HCEC 1CT (cell line): ENCODE measurements at places on chromosomes 6 and 20.

- DNase-seq = no peak
Observed at GRCh38 chr6:1244941-1245340, 67.0 kb upstream of the FOXQ1 start.

DNA sequence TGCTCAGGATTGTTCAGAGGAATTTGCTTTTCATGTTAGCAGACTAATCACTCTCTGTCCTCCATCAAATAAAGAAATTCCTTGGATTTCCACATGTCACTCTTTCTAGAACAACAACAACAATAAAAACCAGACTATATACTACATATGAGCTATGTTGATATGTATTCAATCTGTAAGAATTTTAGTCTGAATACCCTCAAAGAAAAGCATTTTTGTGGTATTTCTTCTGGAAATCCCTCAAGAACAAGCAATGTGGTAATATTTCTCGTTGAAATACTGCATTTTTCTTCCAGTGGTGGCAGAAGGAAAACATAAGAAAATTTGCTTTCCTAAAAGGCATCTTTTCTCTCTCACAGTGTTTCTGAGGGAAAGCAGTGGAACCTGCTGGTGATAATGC lies 312.6 kb upstream of the RSPO3 start:
- DNase-seq = no peak

GRCh38 chr6:111737065-111737521 lies 131.4 kb upstream of the TRAF3IP2 start:
- peak; percentile 56 for DNase-seq

DNA sequence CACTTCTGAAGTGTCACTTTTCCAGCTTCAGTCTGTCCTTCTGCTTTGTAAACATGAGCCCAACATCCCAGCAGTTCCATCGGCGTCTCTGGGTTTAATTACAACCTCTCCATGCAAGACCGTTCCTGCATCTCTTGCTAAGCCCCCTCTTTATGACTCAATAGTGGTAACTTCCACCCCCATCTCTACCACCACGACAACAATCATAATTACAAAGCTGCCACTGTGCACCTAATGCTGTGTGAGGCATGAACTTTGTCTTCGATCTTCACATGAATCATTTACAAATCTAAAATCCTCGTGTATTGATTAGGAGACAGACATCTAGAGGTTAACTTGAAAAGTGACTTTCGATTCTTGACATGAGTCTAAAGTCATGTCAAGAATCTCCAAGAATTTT lies 4.9 kb upstream of the CCR6 start:
- DNase-seq = no peak

DNA sequence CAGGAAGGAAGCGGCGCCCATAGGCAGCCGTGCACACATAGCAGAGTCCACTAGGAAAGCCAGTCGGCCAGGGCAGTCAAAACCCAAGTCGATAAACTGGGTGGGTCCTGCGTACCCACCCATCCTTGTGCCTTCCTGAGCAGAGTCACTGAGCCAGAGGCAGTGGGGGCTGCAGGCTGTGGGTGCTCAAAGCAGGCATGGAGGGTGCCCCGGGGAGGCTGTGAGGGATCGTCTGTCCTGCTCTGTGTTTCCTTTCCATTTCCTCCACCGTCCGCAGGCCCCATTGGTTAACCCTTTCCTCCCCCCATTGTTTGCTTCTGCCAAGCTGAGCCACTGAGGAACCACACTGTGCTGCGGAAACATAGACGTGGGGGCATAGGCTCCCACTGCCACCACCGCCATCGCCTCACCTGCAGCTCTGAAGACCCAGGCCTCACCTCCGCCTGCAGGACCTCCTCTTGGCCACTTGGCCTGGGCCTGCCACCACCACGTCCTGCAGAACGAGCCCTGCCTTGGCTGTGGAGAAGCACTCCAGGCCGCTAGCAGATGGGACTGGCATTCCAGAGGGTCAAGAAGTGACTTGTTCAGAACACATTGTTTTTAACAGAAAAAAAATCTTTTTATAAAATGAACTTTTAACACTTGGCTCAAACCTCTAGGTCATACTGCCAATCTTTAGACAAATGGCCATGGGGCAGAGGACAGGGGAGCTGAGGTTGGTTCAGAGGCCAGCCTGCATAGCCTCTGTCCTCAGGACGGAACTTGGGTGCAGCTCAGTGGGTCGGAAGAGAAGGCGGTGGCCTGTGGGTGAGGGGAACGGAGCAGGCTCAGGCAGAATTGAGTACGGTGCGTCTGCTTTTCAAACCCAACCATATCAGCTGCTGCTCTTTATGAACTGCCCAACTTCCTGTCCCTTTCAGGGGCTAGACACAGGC lies 52.6 kb downstream of the TCP11 start:
- no peak for DNase-seq

- DNase-seq = no peak
Observed at GRCh38 chr20:50467174-50467573, 43.0 kb upstream of the PTPN1 start.

DNA sequence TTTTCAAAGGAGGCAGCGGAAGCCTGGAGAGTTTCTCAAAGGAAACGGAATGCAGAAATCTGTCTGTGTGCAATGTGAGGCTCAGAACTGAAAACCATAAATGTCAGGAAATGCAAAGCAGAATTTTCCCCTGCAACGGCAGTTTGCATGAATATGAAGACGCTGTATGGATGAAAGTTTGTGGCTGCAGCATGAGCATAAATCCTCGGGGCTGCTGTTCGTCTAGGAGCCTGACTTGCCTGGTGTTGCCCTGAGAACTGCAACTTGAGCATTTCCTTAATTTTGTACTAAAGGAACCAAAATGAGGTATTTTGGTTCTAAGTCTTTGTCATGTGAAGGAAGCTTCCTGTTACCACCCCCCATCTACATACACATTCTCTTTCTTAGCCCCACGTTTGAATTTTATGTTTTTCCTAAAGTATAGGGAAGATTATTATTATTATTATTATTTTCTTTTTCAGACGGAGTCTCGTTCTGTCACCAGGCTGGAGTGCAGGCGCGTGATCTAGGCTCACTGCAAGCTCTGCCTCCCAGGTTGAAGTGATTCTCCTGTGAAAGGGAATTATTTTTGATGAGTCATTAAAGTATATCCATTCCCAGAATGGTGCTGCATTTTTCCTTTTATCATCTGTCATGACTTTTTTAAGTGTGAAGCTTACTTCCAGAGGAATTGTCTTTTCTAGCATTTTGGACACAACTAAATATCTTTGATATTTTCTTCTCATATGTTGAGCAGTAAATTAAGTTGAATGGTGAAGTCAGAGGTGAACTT lies 33.1 kb downstream of the MTHFD1L start:
- no peak for DNase-seq

DNA sequence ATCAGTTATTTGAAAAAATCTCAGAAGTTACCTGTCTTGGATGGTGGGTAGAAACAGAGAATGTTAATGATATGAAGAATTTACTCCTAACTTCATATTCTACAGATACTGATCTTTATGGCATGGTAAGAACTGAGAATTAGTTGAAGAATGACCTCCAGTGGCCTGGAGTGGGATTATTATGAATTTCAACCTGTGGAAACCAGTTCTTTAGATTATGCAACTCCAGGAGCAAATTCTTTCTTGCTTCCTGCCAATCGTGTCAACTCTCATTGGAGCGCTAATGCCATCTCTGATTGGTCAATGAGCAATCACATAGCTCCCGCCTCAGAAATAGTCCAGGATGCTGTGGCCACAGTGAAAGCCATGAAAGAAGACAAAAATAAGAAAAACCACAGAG lies 40.6 kb downstream of the LYRM2 start:
- no peak for DNase-seq

DNA sequence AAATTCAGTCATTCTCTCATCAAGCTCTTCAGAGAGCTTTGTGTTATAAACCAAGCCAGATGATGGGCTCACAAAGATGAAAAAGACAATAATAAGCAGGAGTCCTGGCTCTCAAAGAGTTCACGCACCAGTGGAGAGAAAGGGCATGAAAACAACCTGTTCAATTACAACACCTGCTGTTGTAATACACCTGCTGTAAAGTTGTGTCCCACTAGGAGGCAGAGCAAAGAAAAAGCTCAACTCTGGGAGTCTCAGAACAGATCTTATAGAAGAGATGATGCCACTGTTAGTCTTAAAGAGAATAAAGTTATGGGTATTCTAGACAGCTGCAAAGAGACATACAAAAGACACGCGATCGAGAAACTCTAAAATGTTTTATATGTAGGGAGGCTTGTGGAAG lies 100.6 kb downstream of the DCDC2 start:
- DNase-seq = no peak

- DNase-seq = no peak
Observed at GRCh38 chr6:106425382-106425781, 64.9 kb downstream of the CRYBG1 start.

- no peak for DNase-seq
Observed at GRCh38 chr6:112156668-112157067, 69.3 kb downstream of the FAM229B start.

GRCh38 chr20:36277546-36277945 lies 28.6 kb upstream of the DLGAP4 start:
- DNase-seq = no peak

GRCh38 chr6:27130668-27131428 lies 116.7 kb upstream of the PRSS16 start:
- no peak for DNase-seq

- no peak for DNase-seq
Observed at GRCh38 chr20:21396599-21397340, 556 bp downstream of the NKX2-4 start.

DNA sequence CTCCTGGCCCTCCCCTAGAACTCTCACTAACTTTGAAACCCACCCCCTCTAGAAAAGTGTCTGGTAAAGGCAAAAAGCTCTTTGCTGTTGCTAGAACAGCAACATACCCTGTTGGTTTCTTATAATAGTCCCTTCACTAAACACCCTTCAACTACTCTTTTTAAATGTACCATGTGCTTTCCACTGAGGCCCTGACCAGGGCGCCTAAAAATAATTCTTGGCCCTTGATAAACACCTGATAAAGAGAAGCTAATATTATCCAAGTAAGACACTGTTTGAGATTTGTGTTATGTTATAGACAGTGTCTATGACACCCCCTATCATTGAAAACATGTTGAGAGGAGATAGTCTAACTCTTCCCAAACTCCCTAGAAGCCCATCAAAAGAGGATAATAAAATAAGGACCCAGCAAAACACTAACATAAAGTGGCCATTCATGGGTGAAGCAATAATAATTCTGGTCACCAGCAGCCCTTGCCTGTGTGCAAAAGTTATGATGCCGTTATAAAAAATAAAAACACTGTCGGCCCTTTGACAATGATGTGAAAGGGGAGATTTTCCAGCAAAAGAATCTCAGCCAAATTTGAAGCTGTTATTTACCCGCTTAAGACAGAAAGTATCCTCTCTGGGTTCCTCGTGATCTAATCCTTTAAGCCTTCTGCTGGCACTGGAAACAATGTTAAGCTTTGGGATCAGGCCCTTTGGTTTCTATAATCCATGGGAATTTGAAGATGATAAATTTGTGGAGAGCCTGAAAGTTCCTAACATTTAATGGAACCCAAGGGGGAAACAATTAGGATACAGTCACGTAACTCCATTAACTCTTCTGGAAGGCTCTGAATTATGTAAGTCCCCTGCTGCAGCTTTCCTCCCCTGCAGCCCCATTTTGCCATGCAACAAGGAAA lies 122.6 kb upstream of the PLCB4 start:
- DNase-seq = peak; percentile 58

DNA sequence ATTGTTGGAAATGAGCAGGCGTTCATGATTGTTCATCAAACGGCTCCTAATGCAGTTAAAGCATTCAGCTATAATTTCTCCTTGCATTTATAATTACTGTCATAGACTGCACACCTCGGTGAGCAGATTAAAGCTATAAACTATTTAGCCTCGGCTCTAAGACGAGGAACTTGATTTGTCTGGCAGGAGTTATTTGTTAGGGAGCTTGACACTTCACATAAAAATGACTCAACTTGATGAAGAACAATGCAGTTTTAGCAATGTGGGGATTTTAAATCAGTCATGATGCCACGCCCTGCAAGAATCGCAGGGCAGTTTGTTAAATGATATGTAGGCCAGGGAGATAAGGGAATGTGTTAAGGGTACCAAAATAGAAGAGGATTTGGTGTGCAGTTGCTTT lies 290.2 kb downstream of the TSHZ2 start:
- no peak for DNase-seq

DNA sequence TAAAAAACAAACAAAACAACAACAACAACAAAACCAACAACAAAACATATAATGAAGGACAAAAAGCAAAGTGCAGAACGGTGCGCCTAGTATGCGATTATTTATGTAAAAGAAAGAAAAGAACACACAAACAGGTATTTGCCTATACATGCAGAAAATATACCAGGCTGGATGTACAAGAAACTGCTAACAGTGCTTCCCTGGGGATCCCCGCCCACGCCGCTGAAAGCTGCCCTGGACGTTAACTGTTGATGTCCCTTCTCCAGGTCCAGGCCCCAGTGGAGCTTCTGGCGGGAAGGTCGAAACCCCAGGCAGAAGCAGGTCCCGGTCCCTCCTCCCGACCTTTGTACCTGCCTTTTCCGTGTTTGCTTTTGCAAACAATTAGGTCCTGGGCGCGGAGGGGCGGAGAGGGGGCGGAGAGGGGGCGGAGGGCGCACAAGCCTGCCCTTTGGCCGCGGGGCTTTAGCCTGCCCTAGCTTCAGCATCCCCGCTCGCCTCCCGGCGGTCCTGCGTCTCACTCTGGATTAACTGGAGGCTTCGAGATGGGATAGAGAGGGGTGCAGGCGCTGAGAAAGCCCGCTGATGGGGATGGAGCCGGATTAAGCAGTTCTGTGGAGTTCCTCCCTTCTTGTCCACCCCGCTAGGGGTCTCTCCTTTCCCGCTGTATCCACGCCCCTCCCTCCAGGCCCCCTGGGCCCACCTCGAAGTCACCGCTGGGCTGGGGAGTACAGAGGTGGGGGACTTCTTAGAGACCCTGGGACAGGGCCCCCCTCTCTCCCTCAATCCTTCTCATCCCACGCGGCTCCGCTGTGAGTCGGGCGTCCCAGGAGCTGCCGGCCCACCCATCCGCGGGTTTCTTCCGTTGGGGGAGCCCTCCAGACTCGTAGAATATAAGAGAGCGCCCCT lies 8.2 kb upstream of the AHCY start:
- no peak for DNase-seq

GRCh38 chr20:25195962-25196785 lies 662 bp downstream of the ENTPD6 start:
- DNase-seq = no peak

DNA sequence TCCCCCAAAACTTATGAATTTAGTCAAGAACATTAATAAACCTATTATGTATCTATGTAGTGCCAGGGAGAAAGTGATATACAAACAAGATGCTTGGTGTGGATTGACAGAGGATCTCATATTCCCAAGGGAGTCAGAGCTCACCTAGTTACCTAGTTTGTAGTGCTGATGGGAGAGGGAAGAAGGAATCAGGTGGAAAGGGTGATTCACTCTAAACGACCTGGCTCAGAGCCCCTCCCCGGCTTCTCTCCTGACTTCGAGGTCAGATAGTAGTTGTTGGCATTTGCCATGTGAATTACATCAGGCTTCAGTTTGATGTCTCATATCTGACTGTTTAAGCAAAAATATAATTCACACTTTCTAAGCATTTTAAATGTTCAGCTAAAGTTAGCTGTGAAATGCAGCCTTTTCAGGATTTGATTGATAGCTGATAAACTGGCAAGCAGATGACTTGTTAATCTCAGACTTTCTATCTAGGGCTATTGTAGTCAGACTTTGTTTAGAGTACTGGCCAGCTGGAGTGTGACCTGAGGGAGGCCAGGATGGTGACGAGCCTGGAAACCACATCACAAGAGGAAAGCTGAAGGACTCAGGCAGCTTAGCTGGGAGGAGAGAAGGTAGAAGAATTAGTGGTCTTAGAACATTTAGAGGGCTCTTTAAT lies 123.7 kb downstream of the AKAP7 start:
- no peak for DNase-seq

- DNase-seq = no peak
Observed at GRCh38 chr6:134207421-134207820, 110.5 kb downstream of the SGK1 start.

GRCh38 chr6:112007805-112008204 lies 46.1 kb upstream of the CCN6 start:
- peak; percentile 39 for DNase-seq

GRCh38 chr6:36840432-36841403 lies 1.5 kb upstream of the CPNE5 start:
- DNase-seq = no peak
